ENCODE measurements at places on chromosomes 2 and 18.

- DNase-seq, result no peak
These were observed 584 bp downstream of the C2orf72 start for GRCh38 chr2:231037731-231038482.

- DNase-seq, result no peak
These were observed 22.6 kb upstream of the FAP start for GRCh38 chr2:162265666-162266459.

DNA sequence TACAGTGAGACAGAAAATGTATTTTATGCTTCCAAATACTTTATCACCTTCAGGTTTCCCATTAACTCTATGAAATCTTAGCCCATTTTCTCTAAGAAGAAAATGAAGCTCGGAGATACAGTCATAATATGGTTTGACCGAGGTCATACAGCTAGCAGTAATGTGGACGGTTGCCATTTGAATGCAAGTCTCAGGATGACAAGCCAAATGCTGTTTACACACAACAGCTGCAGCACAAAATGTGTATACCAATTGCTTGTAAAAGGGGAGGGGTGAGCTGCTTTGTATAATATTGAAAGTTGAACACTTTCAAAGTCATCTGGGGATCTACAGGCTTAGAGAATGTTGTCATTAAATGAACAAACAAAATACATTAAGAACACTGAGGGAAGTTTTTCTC is 93.8 kb upstream of the FSIP2 start:
- DNase-seq, result no peak

GRCh38 chr18:10140461-10141282 is 226.9 kb downstream of the VAPA start:
- no peak for DNase-seq

DNA sequence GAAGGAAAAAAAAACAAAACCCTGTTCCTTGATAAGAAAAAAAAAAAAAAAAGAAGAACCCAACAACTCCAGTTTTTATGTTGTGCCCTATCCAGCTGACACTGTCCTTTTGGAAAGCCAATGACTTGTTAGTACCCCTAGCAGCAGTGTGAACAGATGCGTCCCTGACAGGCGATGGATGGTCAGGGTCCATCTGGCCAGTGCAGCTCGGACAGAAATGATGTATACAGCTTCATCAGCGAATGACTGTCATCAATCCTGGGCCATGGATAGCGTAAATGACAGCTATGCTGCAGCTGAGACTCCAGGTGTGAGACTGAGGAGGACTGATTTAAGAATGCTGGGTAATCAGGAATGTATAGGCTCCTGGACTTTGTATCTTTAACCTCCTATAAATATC is 318.8 kb upstream of the FIGN start:
- DNase-seq, result no peak

DNA sequence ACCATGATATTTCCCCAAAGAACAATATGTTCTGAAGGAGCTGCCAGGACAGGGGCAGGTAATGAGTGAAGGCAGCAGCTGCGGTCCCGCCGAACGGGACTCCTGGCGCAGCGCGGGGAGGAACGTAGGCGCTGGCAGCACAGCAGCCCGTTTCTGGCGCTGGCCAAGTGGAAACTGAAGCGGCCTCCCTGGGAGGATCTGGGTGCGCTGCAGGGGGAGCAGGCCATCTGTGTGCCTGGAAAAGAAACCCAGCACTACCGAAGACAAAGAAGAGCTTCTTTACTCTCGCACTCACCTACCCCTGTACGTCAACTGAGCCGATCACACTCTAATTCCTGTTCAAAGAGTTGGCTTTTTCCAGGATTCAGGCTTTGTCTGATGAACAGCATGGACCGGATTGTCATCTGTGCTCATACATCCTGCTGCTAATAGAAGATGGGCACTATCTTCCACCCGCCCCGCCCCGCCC is 11.8 kb downstream of the G6PC2 start:
- no peak for DNase-seq

GRCh38 chr2:26848336-26849055 is 564 bp downstream of the DPYSL5 start:
- DNase-seq, result peak; percentile 31

- no peak for DNase-seq
These were observed 7.3 kb downstream of the NBEAL1 start for GRCh38 chr2:203021991-203022390.

GRCh38 chr18:7754258-7754657 is 187.1 kb downstream of the PTPRM start:
- no peak for DNase-seq

- no peak for DNase-seq
These were observed 69.6 kb downstream of the MAP4K4 start for GRCh38 chr2:101766871-101767739.

GRCh38 chr2:128215897-128216642 is 102.6 kb downstream of the HS6ST1 start:
- peak; percentile 23 for DNase-seq

- DNase-seq, result no peak
These were observed 483.5 kb upstream of the SLC8A1 start for GRCh38 chr2:40935349-40935748.

DNA sequence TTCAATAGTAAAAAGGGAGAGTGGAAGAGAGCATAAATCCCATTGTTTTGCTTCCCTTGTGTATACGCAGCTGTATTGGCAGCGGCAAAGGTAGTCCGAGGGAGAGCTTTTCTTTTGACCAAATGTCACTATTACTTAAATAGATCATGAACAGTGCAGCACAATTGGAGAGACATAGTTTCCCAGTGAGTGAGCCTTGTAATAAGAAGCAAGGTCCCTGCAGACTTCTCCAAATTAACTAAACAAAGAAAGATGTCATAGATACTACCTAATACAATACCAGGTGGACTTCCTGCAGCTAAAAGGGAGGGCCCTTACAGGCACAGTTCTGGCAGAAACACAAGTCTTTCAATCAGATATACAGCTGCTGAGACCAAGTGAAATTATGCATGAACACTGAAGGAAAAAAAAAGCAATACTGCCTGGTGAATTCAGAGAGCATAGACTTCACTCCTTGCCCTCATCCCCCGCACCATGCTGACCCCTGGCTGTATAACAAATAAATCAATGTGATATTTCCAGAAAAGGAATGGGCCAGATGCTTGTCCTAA is 404.7 kb upstream of the CDH2 start:
- DNase-seq, result no peak

DNA sequence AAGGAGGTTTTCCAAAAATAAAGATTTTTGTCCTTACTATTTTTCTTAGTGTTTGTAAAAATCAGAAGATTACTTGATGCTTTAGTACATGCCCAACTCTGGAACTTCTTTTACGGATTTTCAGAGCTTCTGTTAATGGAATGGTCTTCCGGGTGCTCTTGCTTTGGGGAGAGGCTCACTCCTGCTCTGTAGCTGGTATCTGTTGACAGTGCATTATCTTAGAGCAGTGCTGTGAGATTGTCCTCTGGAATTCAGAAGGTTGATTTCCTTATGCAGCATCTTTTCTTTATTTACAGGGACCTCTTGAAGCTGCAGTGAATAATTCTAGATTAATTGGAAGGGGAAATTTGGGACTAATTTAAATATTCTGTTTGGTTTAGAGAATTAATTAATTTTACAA is 4.6 kb downstream of the MAPRE2 start:
- DNase-seq, result no peak

GRCh38 chr2:167198009-167198408 is 309.7 kb downstream of the XIRP2 start:
- DNase-seq, result no peak

GRCh38 chr2:7593360-7593759 is 676.1 kb downstream of the RNF144A start:
- no peak for DNase-seq

DNA sequence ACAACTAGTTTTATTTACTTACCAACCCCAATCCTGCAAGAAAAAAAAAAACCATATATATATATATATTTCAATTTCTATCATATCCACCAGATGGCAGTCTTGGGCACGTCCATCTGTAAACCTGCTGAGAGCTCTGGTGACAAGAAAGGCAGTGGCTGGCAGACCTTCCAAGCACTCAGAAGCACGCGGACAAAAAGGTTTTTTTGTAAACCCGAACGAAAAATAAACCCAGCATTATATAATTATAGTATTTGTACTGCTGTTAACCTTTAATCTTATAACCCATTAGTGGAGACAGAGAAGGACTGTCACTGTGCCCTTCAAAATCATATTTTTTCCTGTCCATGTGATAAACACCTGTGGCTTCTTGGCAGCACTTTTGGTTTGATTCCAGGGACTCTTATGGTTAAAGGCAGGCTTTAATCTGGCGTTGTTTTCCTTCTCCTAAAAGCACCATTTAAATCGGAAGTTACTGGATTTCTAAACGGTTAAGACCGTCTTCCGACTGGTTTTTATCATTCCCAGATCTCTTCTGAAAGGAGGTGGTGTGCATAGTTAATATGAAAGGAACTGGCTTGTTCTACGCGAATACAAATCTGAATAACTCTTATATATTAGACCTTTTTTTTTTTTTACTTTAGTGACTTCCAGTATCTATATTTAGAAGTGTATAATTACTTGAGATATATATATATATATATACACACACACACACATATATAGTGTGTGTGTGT is 31.0 kb upstream of the SLC3A1 start:
- peak; percentile 60 for DNase-seq

DNA sequence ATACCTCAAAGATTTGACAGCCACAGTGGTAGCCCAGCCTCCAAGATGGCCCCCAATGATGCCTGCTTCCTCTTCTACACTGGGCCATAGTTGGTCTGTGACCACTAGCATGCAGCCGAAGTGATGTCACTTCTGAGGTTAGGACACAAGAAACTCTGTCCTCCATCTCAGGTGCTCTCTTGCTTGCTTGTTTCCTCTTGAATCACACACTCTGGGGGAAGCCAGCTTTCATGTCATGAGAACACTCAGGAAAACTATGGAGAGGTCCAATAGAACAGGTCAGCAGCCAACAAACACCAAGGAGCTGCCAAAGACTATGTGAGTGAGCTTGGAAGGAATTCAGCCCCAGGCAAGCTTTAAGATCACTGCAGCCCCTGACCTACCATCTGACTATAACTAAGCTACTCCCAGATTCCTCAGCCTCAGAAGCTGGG is 3.3 kb upstream of the ADAM17 start:
- DNase-seq, result no peak

DNA sequence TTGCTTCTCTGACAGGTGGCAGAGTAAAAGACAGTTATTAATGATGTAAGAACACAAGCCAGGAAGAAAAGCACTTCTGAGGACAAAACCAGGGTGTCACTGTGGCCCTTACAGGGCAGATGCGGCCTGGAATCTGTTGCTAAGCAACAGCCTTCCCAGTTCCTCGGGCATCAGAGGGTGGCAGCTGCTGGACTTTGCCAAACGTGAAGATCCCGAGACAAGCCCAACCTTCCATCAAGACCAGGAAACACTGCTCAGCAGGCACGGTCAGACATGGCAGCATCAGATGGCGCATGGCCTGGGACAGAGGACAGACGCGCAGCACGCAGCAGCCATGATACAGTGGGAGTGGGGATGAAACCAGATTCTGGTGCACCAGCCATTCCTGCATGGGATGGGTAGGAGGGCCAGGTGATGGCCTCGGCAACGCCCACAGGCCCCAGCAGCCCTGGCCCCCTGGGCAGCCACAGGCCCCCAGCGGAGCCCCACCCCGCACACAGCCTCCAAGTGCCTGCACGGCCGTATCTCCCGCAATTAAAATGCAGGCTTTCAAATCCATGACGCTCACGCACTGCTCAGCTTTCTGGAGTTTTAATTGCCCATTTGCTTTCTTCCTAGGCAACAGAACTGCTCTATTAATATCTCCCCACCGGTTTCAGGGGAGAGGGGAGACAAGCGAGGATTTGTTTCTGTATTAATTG is 89.0 kb downstream of the EIPR1 start:
- DNase-seq, result no peak

DNA sequence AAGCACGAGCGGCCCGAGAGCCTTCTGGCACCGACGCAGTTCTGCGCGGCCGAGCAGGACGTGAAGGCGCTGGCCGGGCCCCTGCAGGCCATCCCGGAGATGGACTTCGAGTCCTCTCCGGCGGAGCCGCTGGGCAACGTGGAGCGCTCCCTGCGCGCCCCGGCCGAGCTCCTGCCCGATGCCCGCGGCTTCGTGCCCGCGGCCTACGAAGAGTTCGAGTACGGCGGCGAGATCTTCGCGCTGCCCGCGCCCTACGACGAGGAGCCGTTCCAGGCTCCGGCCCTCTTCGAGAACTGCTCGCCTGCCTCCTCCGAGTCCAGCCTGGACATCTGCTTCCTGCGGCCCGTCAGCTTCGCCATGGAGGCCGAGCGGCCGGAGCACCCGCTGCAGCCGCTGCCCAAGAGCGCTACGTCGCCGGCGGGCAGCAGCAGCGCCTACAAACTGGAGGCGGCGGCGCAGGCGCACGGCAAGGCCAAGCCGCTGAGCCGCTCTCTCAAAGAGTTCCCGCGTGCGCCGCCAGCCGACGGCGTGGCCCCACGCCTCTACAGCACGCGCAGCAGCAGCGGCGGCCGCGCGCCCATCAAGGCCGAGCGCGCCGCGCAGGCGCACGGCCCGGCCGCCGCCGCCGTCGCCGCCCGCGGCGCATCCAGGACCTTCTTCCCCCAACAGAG is 70.4 kb downstream of the ARHGEF33 start:
- DNase-seq, result peak; percentile 69

DNA sequence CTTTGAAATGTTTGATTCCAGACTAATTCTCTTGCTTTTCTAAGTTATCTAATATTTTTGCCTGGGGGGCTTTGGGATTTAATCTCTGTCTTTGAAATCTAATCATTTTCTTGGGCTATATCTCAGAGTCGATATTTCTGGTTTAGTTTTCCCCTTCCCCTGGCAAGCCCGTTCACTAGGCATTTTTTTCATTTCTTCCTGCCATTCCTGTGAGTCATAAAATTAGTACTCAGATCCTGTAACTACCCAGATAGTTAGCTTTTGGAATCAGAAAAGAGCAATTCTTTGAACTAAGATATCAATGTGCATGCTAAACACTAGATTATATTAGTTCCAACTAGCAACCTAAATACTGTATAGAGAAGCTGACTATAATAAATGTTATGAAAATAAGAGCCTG is 29.4 kb upstream of the RNF149 start:
- no peak for DNase-seq

- peak; percentile 86 for DNase-seq
These were observed 13.2 kb downstream of the SERPINE2 start for GRCh38 chr2:224025874-224026273.

DNA sequence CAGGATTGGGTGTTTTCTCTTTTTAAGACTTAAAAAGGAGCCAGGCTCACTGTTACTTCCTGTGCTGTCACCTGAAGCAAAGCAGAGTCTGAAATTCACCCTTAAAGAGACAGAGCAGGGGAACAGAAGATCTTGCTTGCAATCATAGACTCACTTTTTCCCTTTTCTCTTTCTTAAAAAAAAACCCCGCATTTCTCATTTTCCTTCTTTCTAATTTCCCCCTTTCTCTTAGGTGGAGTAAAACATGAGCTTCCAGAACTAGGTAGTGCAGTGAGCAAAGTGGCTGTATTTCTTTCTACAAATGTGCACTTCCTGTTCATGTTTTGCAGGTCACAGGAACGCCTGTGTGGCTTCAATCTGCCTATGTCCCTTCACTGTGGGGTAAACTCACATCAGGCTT is 381.2 kb downstream of the LPIN1 start:
- DNase-seq, result no peak

- no peak for DNase-seq
These were observed 80.3 kb upstream of the GATA6 start for GRCh38 chr18:22088996-22089640.
